Activated CD8-positive, alpha-beta memory T cell treated with anti-CD3 and anti-CD28 coated beads for 48 hours (primary cell): ENCODE measurements at places on chromosomes 16 and 17.
A peak's percentile ranks its signal among the peaks of the same experiment; 100 is the strongest.

DNA sequence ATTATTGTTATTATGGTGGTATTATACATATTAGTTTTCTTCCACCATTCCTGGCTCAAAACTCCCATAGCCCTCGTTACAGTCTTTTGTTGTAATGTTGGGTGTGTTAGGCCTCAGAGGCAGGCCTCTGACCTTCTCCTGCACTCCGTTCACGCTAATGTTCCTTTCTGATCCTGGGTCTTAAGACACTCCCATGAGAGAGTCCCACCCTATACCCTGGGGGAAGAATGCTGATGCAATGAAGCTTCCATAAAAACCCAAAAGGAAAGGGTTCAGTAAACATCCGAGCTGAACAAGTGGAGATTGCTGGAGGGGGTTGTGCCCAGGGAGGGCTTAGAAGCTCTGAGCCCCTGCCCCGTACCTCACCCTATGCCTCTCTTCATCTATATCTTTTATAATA, 141.3 kb upstream of the NETO2 start:
- no peak for DNase-seq

- DNase-seq = no peak
Measured at GRCh38 chr16:66457888-66458287, 30.8 kb downstream of the BEAN1 start.

DNA sequence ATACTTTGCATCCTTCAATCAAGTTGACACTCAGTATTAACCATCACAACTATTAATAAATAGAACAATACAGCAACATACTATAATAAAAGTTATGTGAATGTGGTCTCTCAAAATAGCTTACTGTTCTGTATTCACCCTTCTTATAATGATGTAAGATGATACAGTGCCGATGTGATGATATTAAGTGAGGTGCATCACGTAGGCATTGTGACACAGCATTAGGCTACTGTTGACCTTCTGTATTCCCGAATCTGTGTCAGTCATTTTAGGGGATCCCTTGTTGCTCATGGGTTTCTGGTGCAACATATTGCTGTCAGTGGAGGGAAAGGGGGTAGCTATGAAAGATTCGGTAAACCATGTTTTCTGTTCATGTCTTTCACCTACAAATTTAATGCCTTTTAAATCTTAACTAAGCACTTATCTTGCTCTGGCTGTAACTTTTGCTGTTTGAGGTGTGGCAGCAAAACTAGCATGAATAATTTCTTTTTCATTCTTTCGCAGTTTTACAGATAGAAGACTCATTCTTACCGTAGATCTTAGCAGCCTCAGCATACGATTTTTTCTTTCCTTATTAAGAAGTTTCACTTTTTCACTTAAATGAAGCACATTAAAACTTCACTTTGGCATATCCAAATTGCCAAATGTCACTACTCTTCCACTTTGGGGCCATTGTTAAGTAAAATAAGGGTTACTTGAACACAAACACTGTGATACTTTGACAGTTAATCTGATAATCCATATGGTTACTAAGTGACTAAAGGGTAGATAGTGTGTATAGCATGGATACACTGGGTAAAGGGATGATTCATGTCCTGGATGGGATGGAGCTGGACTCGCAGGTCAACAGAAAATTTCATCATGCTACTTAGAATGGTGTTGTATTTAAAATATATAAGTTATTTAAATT, 29.6 kb downstream of the NFAT5 start:
- no peak for DNase-seq

DNA sequence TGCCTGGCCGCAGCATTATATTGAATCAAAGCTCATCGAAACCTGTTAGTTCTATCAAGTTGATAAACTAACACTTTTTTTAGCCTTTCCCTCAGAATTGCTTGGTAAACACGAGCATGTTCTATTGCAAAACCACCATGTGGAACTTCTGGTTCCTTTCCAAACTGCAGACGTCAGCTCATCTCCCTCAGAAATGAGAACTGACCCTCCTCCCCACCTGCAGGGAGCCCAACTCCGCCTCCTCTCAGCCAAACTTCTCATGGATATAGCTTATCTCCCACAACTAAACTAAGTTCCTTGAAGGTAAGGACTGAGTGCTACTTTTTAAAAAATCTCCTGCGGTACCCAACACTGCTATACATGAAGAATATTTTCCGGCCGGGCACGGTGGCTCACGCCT, 6.7 kb downstream of the SHMT1 start:
- no peak for DNase-seq

DNA sequence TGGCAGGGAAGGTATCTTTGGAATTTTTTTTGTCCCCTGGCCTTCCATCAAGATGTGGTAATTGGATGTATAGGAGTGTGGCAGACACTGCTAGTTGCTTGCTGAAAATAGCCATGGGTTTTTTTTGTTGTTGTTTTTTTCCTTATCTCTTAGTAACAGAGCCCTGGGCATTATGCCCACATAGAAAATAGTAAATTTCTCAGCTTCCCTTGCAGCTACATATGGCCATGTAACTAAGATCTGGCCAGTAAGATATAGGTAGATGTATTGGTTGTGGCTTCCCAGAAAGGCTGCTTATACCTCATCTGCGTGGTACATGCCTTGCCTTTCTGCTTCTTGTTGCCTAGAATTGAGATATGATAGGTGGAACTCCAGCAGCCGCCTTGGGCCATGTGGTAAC, 349.9 kb downstream of the CPPED1 start:
- no peak for DNase-seq

GRCh38 chr16:80718480-80719220, 85.7 kb downstream of the CDYL2 start:
- no peak for DNase-seq

- DNase-seq = no peak
Measured at GRCh38 chr16:72958522-72959076, 89.3 kb downstream of the ZFHX3 start.

- no peak for DNase-seq
Measured at GRCh38 chr16:31298958-31299357, 39.2 kb downstream of the ITGAM start.

GRCh38 chr16:1408171-1408837, 6.2 kb downstream of the UNKL start:
- peak; percentile 98 for DNase-seq

DNA sequence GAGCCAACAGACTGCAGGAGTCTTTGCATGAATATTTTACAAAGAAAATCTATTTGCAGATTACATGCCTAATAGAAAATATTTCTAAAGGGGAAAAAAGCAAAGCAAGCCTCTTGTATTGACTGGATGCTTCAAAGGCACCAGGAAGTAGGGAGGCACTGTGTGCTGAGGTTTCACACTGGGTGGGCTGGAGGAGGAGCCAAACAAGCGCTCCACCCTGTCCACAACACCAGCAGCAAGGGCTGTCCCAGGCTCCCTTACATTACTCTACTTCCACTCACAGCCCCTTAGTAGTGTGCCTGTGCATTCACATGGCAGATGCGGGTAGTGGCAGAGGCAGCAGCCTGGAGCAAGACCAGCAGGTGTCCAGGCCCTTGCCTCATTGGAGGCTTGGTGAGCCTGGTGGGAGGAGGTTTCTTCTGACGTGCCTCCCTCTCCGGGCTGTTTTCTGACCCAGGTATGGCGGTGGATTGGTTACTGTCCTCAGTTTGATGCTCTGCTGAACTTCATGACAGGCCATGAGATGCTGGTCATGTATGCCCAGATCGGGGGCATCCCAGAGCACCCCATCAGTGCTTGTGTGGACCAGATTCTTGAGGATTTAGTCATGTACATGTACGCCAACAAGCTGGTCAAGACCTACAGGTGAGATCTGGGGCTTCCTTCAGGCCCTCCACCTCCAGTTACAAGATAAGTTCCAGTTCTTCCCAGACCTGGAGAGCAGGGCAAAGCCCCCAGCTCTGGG, 7.0 kb upstream of the CCNF start:
- no peak for DNase-seq

GRCh38 chr16:73126525-73126853, 78.6 kb upstream of the ZFHX3 start:
- DNase-seq = no peak

- no peak for DNase-seq
Measured at GRCh38 chr17:36592316-36592715, 637 bp downstream of the DHRS11 start.

GRCh38 chr16:24984903-24985675, 30.1 kb downstream of the ARHGAP17 start:
- DNase-seq = no peak

DNA sequence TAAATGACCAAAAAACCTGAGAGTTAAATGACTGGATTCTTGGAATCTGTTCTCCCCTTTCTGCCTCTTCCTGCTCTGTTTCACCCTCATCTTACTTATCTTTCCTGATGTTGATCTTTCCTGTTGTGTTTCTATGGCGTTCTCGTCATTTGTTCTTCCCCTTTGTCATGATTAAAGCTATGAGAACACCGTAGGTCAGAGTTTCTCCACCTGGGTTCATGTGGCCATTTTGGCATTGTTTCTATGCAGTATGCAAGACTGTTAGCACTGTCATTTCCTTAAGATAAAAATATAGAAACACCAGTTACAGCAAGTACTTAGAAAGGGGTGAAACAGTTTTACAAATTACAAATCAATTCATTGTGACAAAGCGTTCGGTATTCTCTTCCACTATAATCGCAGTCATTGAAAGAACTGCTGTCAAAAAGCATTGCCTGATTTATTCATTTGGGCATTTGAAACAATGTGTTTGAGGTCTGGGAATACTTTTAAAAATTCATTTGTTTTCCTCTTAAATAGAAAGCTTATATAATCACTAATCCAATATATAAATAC, 166.0 kb downstream of the PHKB start:
- DNase-seq = no peak

DNA sequence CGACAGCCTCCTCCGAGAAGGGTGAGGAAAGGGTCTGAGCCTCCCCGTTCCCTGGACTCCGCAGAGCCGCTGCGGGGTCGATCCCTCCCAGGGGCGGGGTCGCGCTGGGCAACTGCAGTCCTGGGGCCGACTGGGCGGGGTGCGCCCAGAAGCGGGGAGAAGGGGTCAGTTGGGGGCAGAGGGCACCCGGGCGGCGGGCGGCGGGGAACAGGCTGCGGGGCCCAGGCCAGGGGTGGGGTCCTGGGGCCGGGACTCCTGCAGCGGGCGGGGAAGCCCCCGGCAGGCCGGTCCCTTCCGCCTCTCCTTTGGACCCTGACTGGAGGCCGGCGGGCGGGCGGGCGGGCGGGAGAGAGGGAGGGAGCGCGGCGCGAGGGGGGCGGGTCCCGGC, 352 bp downstream of the GGNBP2 start:
- no peak for DNase-seq
